ENCODE measurements at places on chromosomes 7 and 10. TPM values are rescaled to one million over a fixed set of nuclear protein-coding genes. Genes with fewer than 3 reads are reported as not detected.

- DNase-seq, result no peak
Observed at GRCh38 chr7:22270371-22270770, 86.6 kb downstream of the RAPGEF5 start.

- DNase-seq, result no peak
Observed at GRCh38 chr10:33869028-33869427, 534.6 kb upstream of the NRP1 start.

DNA sequence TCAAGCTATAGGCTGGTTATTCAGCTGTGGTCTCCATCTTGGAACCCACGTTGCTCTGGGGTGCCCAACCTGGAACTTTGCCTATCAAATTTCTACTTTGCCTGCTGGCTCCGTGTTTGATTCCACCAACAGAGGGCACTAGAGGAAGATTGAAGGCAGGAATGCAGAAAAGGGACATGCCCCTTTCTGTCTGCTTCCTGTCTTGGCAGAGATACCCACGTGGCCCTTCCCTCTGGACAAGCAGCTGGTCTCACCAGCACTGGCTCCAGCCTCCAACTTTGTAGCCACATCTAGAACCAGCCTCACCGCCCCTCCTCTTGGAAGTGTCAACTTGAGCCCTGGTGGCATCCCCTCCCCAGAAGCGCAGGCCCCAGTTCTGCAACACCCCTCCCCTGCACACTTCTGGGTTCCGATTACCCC lies 52.1 kb upstream of the ZNF438 start:
- peak; percentile 46 for DNase-seq

DNA sequence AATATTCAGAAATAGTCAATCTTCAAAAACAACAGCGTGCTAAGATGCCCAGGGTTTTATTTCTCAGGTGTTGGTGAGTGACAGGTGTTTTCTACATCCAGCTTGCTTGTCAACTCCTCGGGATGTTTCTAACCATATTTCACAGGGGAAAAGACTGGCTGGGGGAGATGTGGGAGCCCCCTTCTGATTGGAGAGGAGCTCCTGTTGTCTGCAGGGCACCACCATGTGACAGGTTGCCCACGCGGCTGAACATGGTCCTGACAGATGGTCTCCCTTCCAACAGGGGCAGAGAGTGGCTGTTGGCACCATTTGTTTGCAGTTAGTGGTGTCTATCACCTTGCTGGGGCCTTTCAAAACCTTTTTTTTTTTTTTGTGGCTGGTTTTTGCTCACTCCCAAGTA lies 16.5 kb upstream of the GPR26 start:
- DNase-seq, result no peak

GRCh38 chr10:28980264-28980663 lies 302.9 kb downstream of the BAMBI start:
- DNase-seq, result no peak

- no peak for DNase-seq
Observed at GRCh38 chr10:31358688-31359330, 39.8 kb downstream of the ZEB1 start.

DNA sequence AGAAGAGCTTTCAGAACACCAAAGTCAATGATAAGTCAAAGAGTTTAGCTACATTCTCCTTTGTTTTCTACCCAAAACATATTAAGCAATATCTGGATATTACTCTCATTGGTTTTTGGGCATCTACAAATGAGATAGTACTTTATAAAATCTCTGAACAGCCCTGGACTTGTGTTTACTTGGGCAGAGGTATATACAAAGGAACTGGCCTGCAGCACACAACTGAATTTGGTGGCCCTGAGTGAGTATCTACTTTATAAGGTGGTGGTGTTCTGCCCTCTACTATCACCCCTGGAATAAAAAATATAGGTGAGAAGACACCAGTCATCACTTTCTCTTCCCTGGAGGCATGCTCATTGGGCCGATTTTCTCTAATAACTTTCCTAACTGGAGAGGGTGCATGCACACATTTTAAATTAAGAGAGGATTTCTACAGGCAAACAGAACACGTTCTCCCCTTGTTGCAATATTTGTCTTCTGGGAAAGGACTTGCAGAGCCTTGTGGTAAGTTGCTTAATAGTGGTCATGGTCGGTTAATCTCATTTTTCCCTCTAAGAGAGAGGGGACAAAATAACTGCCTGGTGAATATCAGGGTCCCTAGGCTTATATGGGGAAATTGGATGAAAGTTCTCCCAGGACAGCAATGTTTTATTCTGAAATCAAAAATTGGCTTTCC lies 41.1 kb downstream of the OTUD1 start:
- DNase-seq, result no peak

GRCh38 chr10:110865809-110866482 lies 5.8 kb upstream of the PDCD4 start:
- DNase-seq, result no peak

- no peak for DNase-seq
Observed at GRCh38 chr7:22332461-22332870, 24.5 kb downstream of the RAPGEF5 start.

- DNase-seq, result no peak
Observed at GRCh38 chr7:157715938-157716280, 379.1 kb downstream of the DNAJB6 start.

DNA sequence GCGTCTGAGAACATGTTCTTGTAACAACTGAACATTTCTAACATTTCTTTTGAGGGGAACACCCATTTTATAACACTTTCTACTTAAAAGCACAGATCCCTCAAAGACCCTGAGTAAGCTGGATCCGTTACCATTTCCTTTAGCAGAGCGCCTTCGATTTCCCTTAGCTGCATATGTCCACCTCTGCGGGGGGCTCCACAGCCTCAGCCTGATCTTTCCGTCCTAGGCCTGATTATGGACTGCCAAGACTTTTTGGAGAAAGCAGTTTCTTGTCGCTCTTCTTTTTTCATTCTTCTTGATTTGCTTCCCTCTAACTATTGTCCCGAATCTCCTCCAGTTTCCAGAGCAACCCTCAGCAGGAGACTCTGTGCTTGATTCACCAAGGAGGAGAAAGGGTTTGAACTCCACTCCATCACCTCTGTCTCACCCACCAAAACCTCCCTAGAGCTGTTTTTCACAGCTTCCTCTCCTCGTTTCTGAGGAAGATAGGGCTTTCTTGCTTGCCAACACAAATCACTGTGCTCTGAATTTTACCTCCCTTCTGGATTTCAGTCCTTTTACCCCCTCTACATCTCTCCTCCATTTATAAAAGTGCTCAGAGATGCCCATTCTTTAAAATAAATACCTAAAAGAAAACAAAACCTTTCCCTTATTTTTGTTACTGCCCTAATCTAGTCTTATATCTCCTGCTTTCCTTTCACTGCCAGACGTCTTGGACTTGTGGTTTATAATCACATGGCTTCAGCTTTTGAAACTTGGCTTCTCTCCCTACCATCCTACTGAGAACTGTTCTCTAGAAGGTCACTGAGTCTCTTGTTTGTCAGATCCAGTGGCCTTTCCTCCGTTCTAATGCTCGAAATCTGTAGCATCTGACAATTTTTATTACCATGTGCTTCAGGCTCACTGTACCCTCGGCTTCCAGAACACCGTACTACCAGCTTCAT lies 30.5 kb upstream of the ZRANB1 start:
- no peak for DNase-seq

DNA sequence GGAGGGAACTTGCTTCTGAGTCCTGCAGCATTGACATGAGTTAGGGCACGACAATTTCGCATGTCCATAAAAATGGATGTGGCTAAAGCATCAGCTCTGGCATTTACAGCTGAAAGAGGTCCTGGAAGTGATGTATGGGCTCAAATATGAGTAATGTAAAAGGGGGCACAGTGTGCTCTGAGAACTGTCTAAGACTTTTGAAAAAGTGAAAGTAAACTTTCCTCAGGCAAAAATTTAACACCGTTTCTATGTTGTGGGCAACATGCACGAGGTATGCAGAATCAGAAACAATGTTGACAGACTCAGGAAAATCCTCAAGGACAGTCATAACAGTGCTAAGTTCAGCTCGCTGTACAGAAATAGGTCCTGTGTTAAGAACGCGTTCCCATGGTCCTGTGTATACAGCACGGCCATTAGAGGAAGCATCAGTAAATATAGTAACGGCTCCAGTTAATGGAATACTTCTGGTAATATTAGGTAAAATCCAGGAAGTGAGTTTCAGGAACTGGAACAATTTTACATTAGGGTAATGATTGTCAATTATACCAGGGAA lies 37.9 kb upstream of the AKR1C2 start:
- DNase-seq, result no peak

DNA sequence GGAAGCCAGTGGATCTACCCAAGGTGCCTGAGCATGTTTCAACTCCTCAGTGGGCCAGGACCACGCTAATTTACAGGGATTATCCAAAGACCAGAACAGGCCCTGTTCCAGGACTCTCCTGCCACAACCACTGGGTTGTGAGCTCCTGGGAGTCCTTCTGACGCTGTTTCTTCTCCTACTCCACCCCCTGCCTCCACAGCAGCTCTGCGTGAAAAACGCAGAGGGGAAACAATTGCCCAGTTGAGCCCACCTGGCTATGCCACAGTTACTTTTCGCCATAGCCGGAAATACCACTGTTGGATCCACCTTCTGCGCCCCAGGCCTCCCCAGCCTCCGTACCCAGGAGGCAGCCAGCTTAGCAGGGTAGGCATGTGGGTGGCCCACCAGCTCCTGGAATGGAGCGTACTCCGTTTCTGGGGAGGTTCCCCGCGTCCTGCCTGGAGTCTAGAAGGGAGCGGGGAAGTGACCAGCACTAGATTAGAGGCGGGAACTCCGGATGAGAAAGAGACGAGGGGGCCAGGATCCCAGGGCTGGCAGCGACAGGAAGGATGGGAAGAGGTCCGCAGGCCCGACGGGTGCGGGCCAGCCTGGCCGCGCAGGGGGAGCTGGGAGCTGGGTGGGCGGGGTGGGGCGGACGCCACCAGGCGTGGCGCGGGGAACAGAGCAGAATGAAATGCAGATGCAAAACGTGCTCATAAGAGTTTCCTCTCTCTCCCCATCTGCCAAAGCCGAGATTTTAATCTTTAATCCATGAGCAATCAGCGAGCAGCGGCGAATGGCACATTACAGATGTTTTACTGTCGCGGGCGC lies 32.1 kb upstream of the PAX2 start:
- DNase-seq, result no peak

- DNase-seq, result no peak
Observed at GRCh38 chr7:157027568-157028198, 17.2 kb upstream of the MNX1 start.

DNA sequence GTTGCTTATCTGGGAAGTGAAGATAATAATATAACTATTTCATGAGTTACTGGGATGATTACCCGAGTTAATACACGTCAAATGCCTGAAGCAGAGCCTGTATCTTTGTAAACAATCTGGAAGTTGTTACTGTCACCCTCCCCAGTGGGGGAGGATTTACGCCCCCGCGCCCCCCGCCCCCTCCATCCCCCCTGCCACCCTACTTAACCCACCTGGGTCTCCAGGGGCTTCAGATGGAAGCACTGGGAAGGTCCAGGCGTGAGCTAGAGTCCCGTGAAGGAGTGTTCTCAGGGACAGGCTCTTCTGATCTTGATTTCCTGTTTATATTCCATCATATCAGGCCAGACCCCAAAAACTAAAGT lies 691 bp upstream of the PPA1 start:
- DNase-seq, result no peak

GRCh38 chr10:5752301-5752871 lies 60.8 kb downstream of the GDI2 start:
- no peak for DNase-seq

GRCh38 chr10:1567742-1568495 lies 169.4 kb downstream of the ADARB2 start:
- DNase-seq, result no peak

GRCh38 chr7:108310351-108310750 lies 145.9 kb downstream of the NRCAM start:
- DNase-seq, result no peak

DNA sequence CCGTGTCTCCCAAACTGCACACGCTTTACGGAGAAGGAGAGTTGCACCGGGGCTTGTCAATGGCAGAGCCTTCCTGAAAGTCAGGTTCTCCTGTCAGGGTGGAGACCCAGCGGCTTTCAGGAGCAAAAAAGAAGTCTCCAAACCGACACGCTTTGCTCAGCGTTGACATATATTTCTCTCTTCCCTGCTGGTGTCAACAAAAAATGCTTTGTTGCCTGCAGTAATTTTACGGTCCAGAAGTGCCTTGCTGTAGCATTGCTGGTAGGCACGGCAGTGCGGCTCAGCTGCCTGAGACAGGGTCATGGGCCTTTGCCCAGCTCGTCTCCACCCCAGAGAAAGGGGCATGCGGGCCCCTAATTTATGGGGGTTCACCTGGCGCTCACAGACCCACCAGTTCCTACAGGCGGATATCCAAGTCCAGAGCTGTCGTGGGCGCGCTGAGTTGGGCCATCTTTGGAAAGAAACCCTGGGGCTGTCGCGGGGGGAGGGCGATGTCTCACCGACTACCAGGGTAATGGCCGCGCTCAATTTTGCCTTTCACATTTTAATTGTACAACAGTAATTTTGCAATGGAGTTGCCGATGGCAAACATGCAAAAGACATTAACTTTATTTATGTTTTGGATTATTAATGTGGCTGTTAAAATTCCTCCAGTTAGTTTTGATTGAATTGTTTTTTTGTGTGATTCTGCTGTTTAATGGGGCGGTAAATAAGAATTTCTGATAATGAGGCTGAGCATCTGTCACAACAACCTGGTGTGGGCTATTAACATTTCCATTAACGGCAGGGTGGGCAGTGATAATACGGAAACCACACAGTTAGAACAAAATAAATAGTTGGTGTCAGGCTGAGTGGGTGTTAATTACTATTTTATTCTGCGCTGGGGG lies 478.2 kb upstream of the FOXK1 start:
- no peak for DNase-seq

- no peak for DNase-seq
Observed at GRCh38 chr7:96312502-96312901, 9.4 kb downstream of the SLC25A13 start.

GRCh38 chr10:17216217-17216900 lies 11.7 kb upstream of the VIM start:
- DNase-seq, result no peak

DNA sequence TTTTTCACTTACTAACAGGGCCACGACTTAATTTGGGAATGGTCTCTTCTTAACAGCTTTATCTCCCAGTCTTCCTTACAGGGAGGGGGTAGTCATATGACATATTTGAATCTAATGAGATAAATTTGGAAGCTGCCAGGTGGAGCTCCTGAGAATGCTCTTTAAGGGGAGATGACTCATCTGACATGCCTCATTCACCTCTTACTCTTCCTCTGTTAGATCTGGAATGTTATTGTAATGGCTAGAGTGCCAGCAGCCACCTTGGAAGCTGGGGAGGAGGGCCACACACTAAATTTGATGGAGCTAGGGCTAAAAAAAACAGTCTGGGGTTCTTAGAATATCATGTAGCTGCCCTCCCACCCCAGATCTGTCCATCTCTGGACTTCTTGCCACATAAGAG lies 22.7 kb downstream of the HECW1 start:
- no peak for DNase-seq

- no peak for DNase-seq
Observed at GRCh38 chr7:108442039-108442568, 14.1 kb downstream of the NRCAM start.

- DNase-seq, result no peak
Observed at GRCh38 chr10:123551259-123551658, 114.9 kb upstream of the GPR26 start.

HTR5A gene
- not detected for total RNA-seq

NKX2-3 gene
- total RNA-seq, result not detected

MICU1 gene
- total RNA-seq, result 24.6 TPM

LRRD1 gene
- total RNA-seq, result not detected

SLK gene
- total RNA-seq, result 37.9 TPM

CLCN1 gene
- 0.08 TPM for total RNA-seq

TEX47 gene
- total RNA-seq, result not detected

SUN3 gene
- total RNA-seq, result not detected

C7orf57 gene
- 0.14 TPM for total RNA-seq

HOGA1 gene
- total RNA-seq, result not detected

KIF11 gene
- 53.7 TPM for total RNA-seq

MET gene
- total RNA-seq, result not detected

KLF14 gene
- not detected for total RNA-seq

NPY gene
- total RNA-seq, result not detected

Data from activated naive CD8-positive, alpha-beta T cell treated with anti-CD3 and anti-CD28 coated beads, Interleukin-2, amount 10 ng/mL, durations not matched to agents 7 days and 5 days (primary cell).